ENCODE measurements at places on chromosomes 16 and 17.

- no peak for DNase-seq
Observed at GRCh38 chr16:89953671-89954406, 5.3 kb downstream of the DEF8 start.

DNA sequence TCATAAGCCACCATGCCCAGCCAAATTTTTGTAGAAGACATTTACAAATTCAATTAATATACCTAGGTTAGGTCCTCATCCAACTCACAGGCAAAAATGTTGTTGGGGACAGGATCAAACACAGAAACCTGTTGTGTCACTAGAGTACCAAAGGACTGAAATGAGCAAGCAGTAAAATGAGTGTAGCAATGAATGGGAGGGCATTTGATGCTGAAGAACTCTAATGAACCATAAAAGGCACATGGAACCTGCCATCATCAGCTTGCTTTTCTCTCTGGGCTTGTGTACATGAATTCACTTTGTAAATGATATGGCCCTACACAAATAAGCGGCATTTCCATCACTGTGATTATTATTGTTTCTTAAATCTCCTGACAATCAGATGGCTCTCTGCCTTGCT lies 17.8 kb downstream of the USP31 start:
- no peak for DNase-seq

DNA sequence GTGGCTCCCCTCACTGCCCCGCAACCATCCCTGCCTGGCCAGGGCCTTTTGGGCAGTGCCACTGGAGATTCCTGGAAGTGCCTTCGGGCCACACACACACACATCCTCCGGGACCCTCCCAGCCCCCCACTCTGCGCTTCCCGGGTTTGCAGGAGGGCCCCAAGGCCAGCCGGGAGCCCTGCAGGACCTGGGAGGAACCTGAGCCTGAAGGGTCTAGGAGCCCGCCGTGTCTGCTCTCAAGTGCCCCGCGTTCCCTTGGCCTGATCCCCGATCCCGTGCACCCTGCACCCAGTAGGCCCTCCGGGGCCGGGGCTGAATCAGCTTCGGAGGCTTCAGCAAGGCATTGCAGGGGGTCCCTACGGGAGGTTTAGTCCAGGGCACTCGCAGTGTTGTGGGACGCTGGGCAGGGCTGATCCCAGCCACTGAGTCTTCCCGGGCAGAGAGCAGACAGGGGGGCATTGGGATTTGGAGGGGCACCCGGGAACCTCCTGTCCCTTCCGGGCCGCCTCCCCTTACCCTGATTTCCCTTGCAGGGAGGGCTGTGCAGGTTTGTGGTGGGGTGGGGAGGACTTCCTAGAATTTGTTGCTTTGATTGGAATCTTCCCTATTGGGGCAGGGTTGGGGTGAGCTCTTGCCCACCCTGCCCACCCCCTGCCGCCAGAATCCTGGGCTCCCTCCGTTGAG lies 36.9 kb downstream of the TMEM235 start:
- DNase-seq = no peak

DNA sequence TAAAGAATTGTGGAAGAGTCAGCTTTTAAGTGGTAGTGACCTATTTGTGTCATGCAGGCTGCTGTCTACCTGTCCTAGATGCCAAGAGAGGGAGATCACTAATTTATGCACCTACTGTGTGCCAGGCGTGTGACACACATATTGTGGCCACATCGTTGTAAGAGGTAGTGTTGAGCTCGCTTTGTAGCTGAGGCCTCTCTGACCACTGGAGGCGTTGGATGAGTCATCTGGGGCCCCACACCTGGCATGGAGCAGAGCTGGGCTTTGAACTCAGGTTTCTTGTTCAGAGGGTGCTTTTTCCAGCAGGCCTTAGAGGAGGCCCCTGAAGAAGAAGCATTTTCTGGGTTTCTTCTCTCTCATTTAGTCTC lies 52.3 kb upstream of the LGALS9 start:
- no peak for DNase-seq

DNA sequence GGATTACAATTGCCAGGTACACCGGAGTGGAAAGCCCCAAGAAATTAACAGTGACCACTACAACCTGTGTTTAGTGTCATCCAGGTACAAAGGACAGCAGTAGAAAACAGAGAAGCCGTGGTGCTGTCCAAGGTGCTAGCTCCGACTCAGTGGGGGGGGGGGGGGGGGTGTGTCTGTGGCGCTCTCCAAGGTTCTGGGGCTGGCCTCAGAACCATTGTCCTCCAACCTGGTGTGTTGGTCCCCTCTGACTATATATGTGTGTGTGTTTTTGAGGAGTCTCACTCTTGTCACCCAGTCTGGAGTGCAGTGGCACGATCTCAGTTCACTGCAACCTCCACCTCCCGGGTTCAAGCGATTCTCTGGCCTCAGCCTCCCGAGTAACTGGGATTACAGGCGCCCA lies 5.8 kb upstream of the ZNF23 start:
- no peak for DNase-seq

- DNase-seq = no peak
Observed at GRCh38 chr17:72699545-72699944, 392.9 kb downstream of the SLC39A11 start.

DNA sequence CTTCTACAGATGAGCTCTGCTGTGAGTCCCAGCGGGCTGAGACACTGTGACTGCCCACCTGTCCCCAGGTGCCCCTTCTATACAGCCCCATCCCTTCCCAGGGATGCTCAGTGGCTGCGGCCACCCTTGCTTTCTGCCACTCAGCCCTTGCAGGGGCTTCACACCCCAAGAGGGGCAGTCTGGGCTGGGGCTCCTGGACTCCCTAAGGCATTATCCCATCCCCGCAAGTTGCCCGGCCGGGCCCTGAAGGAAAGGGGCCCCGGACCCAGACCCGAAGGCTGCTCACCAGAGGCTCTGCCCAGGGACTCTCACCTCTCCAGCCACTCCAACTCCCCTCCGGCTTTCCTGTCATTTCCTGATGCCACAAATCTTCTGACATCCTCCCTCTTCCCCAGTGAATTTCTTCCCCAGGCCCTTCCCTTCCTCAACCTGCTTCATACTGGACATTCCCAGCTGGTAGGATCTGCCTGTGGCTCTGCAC lies 88.5 kb upstream of the TOB1 start:
- DNase-seq = no peak

DNA sequence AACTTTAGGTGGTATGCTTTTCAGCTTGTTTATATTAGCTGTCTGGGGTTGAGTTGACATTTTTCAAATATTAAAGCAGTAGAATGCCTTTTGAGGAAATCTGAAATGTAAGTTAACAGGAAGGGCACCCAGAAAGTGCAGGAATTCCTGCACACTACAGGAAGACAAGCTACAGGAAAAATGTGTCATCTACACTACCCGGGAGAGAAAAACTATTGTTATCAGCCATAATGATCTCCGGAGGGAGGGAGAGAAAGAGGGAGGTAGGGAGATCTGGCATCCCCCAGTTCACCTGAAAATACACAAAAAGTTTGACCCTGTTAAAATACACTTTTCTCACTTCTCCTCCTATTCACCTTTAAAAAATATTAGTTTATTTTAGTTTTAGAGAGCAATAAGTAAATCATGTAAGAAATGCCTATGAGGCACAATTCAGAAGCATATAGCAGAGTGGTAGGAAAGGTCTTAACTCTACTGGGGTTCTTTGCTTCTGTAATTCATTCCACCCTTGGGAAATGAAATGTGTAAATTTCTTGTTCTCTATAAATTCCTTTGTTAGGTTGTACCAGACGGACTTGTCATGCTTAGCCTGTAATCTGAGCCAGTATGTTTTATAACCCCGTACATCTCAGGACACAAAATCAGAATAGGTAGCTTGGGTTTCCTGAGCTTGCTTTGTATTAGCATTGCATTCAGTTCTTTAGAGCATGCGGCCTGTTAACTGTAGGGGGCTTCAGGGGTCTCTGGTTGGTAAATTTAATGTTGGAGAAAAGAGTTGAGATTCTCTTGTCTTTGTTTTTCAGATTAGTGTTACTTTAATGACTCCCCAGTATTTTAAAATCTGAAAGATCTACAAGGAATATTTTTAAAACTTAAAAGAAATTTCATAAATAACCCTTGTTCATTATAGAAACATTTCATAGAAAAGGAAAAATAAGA lies 3.3 kb downstream of the MAP2K6 start:
- no peak for DNase-seq

DNA sequence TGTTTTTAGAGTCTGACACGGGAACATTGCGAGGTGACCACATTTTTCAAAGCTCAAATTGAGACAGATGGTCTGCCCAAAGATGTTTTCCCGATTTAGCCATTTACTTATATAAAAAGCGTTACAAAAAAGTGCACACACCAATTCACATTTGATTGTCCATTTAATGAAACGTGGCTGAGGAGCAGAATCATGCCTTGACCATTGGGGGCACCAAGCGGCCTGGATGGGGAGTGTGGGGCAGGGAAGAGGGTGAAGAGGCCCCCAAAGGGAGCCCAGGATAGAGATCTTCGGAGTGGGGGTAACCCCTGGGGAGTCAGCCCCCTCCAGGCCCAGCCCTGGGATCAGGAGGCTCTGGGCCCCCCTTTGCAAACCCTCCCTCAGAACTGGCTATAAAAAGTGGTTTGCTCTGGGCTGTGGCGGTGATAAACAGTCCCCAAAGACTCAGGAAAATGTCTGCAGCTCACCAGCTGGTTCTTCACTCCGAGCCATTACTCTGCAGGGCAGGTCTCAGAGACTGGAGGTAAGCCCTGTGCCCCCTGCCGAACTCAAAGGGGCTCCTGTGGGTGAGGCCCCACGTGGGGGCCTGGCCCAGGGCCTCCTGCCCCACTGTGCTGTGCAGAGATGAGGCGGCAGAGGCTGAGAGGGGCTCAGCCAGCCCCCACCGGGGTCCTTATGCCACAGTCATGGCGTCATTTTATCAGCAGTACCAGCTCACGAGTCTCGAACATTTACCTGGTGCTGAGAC lies 105.9 kb upstream of the SEC14L1 start:
- no peak for DNase-seq
